Activated CD8-positive, alpha-beta memory T cell treated with anti-CD3 and anti-CD28 coated beads for 4 hours (primary cell): ENCODE measurements at places on chromosomes 1 and 21.

DNA sequence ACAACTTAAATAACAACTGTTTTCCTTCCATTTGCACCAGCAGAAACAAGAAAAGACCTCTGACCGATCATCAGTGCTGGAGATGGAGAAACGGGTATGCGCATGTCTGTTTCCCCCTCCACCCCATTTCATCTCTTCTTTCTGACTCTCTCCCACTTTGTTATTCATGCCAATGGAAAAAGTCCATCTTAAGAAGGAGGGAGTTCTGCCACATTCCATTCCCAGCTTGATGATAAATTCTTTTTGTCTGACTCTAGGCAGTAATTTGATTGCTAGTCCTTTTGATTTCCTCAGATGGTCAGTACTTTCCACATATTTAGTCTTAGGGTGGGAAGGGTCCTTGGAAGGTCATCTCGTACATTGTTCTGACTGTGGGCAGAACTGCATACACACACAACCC is 142.5 kb downstream of the SYT2 start:
- no peak for DNase-seq

- DNase-seq, result no peak
Observed at GRCh38 chr1:233193741-233194140, 101.8 kb downstream of the PCNX2 start.

- no peak for DNase-seq
Observed at GRCh38 chr1:66353257-66353656, 180.7 kb upstream of the SGIP1 start.

DNA sequence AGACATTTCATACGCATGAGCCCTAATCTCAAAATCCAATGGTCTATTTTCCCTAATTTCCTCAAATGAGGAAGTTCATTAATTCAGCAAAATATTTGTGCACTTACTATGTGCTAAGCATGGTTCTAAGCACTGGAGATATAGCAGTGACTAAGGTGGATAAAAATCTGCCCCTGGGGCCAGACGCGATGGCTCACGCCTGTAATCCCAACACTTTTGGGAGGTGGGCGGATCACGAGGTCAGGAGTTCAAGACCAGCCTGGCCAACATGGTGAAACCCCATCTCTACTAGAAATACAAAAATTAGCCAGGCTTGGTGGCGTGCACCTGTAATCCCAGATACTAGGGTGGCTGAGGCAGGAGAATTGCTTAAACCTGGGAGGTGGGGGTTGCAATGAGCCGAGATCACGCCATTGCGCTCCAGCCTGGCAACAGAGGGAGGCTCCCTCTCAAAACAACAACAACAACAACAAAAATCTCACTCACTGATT is 4.3 kb upstream of the MIIP start:
- DNase-seq, result no peak

GRCh38 chr21:46482225-46482845 is 23.6 kb downstream of the DIP2A start:
- DNase-seq, result no peak

DNA sequence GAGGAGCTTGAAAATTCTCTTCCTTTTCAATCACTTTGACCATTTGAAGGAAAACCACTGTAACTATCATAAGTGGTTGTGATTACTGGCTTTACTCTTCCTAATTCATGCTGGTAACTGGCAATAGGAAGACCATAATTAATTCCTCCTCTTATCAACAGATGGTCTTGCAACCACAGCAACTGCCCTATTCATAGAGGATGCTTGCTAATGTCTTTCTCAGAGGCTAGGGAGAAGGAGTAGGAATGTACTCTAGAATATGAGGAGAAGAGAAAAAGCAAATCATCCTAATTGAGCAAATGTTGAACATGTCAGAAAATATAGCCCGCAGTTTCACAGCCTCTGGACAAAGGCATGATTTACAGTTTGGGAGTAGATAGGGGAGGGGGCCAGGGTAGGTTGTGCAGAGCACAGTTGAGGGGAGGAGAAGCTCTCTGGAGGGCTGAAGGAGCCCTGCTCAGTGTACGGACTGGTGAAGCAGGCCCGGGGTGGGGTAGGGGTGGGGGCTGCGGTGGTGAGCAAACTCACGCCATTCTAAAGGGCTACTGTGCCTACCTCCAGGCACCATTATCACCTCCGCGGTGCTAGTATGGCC is 192.9 kb downstream of the PCP4 start:
- DNase-seq, result no peak
